Dermis microvascular lymphatic vessel endothelial cell (primary cell): ENCODE measurements at places on chromosomes 6 and 20.

DNA sequence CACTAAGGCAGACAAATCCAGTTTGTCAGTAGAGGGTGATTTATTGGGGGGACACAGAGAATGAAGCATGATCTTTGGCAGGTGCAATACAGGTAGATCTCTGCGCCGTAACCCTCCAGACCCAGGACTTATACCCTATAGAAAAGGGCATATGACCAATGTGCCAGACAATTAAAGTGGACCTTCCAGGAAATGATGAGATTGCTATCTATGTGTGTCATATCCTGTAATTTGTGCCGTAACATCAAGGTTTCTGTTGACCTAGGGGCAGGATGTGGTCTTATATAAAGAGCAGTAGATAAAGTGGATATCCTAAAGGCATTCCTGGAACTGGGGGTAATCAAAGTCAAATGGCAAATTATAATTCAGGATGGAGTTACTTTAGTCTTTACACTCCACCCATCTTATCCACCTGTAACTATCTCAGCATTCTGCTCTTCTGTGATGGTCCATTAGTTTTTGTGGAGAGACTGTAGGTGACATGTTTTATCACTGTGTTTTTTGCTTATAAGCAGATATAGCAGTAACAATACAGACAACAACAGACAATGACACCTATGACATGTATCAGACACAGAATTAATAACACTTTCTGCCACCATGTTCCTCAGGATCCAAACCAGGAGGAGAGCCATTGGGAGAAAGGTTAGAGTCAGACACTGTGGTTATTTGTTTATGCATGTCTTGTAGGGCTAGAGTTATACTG lies 43.1 kb upstream of the ZNF337 start:
- DNase-seq: peak; percentile 43

- peak; percentile 17 for DNase-seq
Observed at GRCh38 chr6:118565311-118565960, 17.3 kb downstream of the PLN start.

DNA sequence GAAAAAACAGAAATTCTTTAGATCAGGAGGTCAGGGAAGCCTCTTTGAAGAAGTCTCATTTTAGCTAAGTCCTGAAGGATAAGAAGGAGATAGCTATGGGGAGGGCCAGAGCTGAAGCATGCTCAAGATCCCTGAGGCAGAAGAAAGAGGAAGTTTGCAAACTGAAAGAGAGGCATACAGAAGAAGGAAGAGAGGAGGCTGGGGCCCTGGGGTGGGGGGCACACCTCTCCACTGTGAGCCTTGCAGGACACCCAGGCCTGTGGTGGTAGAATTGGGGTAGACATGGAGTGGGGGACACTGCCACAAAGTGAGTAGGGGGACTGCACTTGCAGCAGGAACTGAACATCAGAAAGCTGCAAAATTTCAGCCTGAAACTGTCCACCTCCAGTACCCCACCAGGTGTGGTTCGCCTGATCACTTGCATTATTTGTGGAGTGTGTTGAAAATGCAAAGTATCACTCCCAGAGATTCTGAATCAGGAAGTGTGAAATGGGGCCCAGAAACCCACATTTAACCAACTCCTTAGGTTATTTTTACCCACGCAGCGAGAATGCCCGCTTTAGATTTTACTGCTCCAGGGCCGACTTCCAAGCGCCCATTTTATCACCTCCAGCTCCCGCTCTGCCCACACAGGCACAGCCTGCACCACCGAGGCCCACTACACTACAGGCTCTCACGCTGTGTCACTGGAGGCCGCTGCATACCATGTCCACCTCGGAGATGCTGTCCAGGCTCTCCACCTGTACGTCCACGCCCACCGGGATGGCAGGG lies 44.0 kb downstream of the GABRR2 start:
- DNase-seq: no peak

DNA sequence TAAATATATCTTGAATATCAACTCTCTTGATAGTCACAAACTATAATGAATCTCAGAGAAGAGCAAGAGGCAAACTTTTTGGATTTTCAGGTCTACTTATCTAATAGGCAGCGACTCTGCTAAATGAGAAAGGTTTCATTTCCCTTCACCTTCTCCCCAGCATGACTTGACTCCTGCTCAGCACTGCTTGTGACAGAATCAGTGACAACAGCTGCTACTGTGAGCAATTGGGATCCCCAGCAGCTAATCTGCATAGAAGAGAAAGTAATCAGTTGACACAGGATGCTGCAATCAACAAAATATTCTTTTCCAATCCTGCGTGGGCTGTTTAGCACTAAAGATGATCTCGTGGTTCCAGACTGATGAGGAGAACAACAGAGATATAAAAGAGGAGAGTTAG lies 205.5 kb downstream of the MMUT start:
- DNase-seq: no peak

DNA sequence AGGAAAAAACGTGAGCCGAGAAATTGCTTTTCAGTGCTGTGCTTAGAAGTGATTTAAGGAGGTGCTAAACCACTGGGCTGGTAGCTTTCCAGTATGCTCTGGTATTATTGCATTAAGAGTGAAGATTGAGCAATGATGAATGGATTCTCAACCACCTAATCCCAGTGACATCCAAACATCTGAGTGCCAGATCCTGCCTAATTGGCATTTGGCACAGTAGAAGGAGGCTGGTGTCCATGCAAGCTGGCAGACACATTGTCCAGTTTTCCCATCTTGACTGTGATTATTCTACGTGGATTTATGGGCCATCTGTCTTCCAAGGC lies 398.0 kb upstream of the PLCB4 start:
- DNase-seq: no peak

DNA sequence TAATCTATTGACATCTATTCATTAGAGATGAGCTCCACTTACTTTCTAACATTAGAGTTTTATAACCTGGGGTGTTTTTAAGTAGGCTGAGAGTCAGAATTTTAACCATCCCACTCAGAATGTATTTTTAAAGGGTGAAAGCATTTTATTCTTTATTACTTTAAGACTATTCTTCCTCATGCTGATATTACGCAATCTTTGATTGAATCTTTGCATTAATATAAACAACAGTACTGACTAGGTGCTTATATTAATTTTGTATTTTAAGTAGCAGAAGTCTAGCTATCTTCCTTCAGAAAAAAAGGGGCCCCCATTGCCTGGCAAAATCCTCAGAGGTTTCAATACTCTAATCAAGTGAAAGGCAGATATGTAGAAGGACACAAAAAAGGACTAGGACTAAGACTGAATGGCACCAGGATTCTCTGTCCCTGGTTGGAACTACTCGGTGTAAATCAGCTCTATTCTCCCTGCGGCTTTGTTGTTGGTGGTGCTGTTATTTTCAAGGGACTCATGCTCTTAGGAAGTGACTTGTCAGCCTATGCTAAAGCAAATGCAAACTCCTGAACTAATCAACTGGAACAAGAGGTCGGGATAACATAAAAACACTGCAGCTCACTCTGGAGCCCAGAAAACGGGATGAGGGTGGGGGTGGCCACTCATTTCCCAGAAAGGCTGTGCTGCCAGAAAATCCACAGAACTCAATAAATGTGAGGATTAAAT lies 1324.4 kb downstream of the GRIK2 start:
- DNase-seq: no peak
